Stimulated activated CD8-positive, alpha-beta memory T cell treated with anti-CD3 and anti-CD28 coated beads, Interleukin-12 subunit alpha, Interleukin-12 subunit beta, amount 100 ng/mL, for 1 hour (primary cell): ENCODE measurements at places on chromosomes 1 and 21.

GRCh38 chr1:222757646-222758268 lies 20.8 kb downstream of the FAM177B start:
- DNase-seq, result no peak

DNA sequence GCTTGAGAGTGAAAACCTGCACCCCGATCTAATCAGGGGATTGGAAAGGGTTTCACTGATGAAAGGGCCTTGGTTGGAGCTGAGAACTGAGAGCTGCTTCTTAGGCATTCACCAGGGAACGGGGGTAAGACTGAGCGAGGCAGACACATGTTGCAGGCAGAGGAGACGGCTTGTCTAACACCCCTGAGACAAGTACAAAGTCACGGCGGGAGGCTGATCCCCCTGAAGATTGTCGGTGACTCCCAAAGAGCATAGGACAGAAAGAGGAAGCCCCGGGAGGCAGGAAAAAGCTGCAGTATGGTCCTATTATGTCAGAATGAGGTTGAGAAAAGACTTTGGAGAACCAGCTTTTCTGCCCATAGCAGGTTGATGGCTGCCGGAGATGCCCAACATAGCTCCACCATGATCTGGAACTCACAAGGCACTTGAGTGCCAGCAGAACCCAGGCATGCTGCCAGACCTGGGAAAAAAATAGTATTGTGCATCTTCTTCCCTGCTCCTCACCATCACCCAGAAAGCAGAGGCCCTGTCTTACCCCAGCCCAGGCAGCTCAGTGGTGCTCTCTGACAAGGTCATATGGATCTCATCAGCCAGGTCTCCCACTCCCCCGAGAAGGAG lies 463.9 kb upstream of the PROX1 start:
- no peak for DNase-seq

GRCh38 chr1:173057984-173058383 lies 7.2 kb upstream of the TNFSF18 start:
- no peak for DNase-seq

GRCh38 chr1:228197555-228198147 lies 10.2 kb upstream of the OBSCN start:
- DNase-seq, result no peak

DNA sequence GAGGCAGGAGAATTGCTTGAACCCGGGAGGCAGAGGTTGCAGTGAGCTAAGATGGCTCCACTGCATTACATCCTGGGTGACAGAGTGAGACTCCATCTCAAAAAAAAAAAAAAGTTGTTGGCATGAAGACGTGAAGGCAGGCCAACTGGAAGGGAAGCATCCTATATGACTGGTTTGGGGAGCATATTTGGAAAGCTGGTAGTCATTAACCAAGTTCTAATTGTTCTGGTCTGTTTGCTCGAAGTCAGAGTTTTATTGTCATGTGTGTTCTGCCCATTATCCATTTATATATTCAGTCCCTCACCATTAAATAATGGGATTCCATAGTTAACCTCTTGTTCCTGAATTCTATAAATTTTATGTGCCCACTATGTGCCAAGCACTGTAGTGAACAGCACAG lies 3.3 kb upstream of the GLRX2 start:
- no peak for DNase-seq

DNA sequence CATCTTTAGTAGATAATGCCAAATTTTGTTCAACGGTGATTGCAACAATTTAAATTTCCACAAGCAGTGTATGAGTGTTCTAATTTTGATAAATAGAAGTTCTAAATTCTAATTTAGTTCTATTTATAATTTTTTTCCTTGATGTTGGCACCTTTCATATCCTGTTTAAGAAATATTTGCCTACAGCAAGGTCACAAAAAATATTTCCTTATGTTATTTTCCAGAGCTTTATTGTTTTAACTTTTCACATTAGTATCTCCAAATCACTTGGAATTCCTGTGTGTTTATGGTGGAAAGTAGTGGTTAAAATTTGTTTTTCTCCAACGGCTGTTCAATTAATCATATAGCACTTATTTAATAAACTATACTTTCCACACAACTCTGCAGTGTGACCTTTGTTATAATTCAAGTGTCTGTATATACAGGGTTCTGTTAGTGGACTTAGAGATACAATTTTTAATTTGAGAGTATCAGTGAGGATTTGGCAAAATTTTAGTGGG lies 94.3 kb upstream of the CD55 start:
- DNase-seq, result no peak
